ENCODE measurements at places on chromosomes 11 and 22.

DNA sequence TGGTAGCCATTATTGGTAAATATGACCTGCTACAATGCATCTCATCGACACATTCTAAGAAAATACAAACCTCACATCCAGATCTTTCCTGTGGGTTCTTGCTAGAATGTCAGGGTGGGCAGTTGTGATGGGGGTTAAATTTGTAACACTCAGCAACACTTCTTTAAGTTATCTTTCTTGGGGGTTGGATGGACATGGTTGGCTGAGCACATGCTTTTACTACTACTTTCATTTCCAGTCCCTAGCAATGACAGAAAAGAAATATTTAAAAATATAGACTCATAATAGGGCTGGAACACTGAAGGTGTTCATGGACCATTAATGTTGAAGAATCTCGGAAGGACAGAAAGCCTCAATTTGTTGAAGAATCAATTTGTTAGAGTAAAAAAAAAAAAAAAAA is 57.6 kb downstream of the APOL3 start:
- H3K4me3 ChIP-seq = no peak overlapping the region
- no peak overlapping the region for H3K27ac ChIP-seq
- no peak for DNase-seq
- no peaks in the 10 kb centered on the region for H3K36me3 ChIP-seq
- H3K27me3 ChIP-seq = no peaks in the 10 kb centered on the region

GRCh38 chr11:1656670-1657069 is 27.1 kb downstream of the KRTAP5-5 start:
- no peak overlapping the region for H3K27ac ChIP-seq
- no peaks in the 10 kb centered on the region for H3K4me1 ChIP-seq
- no peak overlapping the region for H3K4me3 ChIP-seq
- peaks cover 6% of the 10 kb centered on the region for H3K27me3 ChIP-seq
- H3K36me3 ChIP-seq = no peaks in the 10 kb centered on the region

DNA sequence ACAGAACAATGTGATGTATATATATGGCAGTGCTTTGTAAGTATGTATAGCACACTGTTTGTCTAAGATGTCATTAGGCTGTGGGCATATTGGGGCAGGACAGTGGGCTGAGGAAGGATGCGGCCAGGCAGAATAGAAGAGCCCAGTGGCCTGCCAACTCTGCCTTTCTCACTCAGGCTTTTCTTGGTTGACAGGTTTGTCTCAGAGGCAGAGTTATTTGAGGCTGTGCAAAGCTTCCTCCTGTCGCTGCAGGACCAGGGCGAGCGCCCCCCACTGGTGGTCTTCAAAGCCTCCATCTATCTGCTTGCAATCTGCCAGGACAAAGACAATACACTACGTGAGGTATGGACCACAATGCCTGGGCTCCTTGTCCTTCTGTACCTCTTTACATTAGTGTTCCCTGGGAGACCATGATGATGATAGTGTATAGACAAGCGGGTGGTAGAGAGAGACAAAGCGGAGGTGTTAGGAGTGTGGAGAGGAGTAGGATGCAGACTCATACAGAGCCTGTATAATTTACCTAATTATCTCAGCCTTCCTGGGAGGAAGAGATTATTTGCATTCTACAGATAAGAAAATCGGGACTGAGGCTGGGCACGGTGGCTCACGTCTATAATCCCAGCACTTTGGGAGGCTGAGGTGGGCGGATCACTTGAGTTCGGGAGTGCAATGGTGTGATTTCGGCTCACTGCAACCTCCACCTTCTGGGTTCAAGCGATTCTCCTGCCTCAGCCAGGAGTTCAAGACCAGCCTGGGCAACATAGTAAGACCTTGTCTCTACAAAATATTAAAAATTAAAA is 37.3 kb upstream of the CCDC134 start:
- H3K4me1 ChIP-seq = peaks cover 6% of the 10 kb centered on the region
- H3K27ac ChIP-seq = no peak overlapping the region

DNA sequence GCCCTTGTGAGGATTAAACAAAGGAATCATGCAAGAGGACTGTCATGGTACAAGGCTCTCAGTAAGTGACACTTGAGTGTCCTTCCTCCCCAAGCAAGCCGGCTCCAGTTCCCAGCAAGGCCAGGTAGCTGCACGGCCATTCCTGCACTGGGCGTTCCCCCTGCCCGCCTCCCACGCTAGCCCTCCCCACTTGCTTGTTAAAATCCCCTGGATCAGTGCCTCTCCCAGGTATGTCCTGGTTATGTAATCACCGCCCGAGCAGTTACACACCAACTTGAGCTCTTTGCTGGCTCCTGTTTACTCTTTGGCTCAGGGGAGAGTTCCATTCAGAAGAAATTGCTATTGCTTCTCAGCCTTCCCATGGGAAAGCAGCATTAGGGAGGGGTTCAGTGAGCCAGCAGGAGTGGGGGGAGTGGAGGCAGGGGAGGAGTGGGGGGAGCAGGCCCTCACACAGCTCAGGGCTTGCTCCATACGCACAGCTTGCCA is 19.4 kb upstream of the MYEOV start:
- no peak overlapping the region for H3K4me3 ChIP-seq
- DNase-seq = no peak
- no peaks in the 10 kb centered on the region for H3K27me3 ChIP-seq
- H3K4me1 ChIP-seq = peaks cover 9% of the 10 kb centered on the region

DNA sequence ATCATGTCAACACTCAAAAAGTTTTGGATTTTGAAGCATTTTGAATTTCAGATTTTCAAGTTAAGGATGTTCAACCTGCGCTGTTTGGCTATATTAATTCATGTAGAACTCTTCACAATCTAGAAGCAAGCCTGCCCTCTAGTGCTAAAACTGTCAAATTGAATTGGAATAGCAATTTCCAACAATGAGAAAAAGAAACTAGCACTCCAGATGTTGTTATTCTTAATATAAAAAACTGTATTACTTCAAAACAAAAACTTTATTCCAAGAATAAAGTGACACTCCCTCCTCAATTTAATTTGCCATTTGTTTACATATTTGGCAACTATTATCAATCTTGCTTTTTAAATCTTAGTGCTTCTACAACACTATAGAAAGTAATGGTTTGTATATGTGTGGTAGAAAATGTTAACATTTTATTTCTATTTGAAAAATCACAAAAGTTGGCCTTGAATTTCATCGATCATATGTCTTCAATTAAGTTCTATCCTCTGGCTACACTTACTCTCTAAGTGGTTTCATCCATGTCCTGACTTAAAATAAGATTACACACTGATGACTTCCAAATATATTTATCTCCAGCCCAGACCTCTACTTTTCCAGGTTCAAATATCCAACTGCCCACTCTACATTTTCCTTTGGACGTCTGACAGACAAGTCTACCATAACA is 36.6 kb downstream of the DCUN1D5 start:
- H3K27me3 ChIP-seq = no peaks in the 10 kb centered on the region
- H3K27ac ChIP-seq = no peak overlapping the region
- no peaks in the 10 kb centered on the region for H3K36me3 ChIP-seq

GRCh38 chr22:42177891-42178336 is 47.3 kb upstream of the CYP2D6 start:
- no peak overlapping the region for H3K4me3 ChIP-seq
- H3K4me1 ChIP-seq = peaks cover 11% of the 10 kb centered on the region
- no peak for DNase-seq
- peaks cover 2% of the 10 kb centered on the region for H3K36me3 ChIP-seq
- H3K27ac ChIP-seq = no peak overlapping the region
- H3K27me3 ChIP-seq = no peaks in the 10 kb centered on the region
